ENCODE measurements at places on chromosomes 1 and 21.

- no peak for DNase-seq
Observed at GRCh38 chr1:248823517-248824001, 2.2 kb downstream of the SH3BP5L start.

DNA sequence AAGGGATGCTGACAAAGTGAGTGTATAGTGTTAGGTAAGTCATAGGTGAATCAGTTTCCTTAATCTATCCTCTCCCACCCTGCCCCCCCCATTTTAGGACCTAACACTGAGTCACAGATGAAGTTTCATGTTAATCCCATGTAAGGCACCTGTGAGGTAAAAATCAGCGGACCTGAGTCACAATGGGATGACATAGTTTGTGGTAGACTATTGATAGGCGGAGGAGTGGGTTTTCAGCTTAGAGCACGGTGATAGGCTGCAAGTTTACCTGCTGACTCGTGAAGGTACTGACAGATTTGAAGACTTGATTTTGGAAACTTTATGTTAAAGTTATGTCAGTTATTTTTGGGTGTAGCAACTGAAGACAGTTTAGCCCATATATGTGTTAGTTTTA lies 1.7 kb downstream of the TOR1AIP1 start:
- no peak for DNase-seq

DNA sequence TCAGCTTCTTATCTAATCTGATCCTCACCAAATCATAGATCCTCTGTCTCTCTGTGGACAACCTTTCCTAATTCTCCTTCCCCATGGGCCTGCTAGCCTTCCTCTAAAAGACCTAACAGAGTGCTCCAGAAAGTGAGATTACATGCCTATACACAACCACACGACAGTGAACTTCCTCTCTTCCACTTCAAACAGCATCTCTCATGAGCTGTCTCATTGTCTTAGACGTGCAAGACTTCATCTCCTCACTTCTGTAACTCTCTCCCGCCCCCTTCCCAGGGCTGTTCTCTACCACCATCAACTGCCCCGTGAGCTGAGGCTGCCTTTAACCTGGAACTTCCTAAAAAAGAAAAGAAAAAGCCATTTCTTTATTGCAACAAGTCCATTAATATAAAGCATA lies 14.1 kb upstream of the A3GALT2 start:
- no peak for DNase-seq

- DNase-seq = no peak
Observed at GRCh38 chr1:55190109-55190508, 25.1 kb downstream of the USP24 start.

DNA sequence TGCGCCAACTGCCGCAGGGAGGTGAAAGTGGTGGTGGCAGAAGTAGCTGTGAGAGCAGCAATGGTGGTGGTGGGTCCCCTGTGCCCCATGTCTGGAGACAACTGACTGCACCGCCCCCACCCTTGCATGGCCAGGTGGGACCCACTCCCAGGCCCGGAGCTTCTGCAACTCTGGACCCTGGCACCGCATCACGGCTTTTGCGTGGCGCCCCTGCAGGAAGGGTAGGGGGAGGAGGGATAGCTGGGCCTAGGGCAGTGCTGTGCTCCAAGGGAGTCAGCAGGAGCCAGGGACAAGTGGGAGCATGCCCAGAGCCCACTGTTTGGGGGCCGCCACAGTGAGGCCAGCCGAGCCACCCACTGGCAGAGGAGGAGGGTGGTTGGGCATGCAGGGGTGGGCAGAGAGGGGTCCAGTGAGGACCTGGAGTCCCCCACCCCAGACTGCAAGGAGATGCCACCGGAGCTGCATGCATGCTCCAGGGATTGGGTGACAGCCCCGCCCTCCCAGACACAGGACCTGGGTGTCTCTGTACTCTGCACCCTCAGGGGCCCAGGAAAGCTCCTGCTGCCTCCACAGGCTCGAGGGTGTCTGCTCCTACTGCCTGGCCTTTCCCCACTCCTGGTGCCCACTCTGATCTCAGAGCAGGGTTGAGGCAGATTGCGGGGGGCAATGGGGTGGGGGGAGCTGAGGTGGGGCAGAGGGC lies 9.8 kb upstream of the CTTNBP2NL start:
- no peak for DNase-seq

DNA sequence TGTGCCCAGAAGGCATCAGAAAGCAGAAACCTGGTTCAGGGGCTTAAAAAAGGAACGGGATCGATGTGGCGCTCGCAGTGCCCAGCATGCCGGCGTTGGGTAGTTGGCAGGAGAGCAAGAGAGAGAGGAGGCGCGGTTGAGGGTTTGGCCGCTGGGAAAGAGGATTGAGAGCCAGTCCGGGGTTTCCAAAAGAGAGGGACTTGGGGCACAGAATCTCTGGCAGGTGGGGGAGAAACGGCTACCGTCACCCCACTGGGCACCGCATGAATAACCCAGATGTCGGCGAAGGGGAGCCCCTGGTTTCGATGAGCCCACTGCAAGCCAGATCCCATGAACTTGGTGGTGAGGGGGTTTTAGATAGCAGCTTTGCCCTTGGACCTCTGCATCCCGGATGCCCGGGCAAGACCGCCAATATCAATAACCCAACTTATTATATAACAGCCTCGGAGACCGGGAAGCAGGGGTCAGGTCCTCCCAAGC lies 60.4 kb upstream of the ACOT11 start:
- DNase-seq = no peak

- DNase-seq = no peak
Observed at GRCh38 chr1:186465946-186466345, 5.0 kb upstream of the PDC start.

- no peak for DNase-seq
Observed at GRCh38 chr1:158285756-158286241, 3.9 kb upstream of the CD1C start.

DNA sequence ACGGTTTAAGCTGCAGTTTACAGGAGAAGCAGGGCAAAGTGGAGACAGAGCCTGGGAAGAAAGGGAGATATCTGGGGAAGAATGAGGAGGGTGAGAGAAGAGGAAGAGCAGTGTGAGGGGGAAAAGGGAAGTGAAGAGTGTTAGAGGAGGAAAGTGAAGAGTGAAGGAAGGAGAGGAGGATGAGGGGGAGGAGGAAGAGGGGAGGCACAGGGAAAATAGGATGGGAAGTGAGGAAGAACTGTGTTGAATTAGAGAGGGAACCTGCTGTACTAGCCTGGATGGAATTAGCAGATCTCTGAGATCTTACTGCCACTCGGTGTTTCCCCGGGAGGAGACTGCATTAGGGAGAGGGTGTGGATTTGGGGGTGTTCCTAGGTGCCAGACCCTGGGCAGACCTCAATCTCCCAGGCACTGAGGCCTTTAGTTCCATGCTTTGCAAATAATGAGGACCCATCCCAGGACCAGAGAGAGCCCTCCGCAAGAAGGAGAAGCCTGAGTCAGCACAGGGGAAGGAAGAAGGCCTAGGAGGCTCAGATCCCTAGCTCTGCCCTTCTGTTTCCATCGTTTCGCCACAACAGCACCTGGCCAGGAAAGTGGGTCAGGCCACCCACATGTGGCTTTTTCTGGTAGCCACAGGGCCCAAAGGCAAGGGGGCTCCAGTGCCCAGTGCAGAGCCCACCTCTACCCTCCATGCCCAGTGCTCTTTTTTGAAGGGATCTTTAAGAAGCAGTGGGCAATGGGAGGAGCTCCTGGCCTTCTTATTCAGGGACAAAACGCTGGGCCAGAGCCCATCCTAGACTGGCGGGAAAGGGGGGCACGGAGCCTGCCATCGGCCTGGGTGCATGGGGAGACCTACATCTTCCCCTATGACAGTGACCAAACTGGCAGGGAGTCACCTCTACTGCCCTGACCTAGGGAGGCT lies 2.0 kb downstream of the LRRN2 start:
- no peak for DNase-seq
